Activated T-cell treated with anti-CD3 and anti-CD28 coated beads for 48 hours (primary cell): ENCODE measurements at places on chromosomes 1 and 21.

GRCh38 chr1:42013881-42014470, 95.3 kb upstream of the HIVEP3 start:
- DNase-seq, result no peak

DNA sequence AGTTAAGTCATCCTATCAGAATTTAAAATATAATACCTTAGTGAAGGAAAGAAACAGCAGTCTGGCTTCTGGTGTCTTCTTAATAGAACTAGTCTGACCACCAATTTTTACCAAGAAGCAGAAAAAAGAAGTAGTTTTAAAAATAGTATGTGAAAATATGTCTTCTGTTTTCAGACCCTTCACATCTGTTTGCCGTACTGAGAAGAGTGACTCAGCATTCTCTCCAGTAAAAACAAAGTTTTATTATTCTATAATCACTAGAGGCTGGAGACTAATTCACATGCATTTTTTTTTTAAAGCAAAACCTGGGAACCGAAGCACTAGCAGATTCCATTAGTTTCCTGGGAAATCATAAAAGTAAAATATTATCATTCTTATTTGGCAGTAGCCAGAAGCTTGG, 163.8 kb downstream of the COL24A1 start:
- DNase-seq, result no peak

- peak; percentile 66 for DNase-seq
Measured at GRCh38 chr1:234608911-234609690, 877 bp downstream of the IRF2BP2 start.

- DNase-seq, result no peak
Measured at GRCh38 chr1:206709322-206709721, 24.6 kb downstream of the MAPKAPK2 start.

DNA sequence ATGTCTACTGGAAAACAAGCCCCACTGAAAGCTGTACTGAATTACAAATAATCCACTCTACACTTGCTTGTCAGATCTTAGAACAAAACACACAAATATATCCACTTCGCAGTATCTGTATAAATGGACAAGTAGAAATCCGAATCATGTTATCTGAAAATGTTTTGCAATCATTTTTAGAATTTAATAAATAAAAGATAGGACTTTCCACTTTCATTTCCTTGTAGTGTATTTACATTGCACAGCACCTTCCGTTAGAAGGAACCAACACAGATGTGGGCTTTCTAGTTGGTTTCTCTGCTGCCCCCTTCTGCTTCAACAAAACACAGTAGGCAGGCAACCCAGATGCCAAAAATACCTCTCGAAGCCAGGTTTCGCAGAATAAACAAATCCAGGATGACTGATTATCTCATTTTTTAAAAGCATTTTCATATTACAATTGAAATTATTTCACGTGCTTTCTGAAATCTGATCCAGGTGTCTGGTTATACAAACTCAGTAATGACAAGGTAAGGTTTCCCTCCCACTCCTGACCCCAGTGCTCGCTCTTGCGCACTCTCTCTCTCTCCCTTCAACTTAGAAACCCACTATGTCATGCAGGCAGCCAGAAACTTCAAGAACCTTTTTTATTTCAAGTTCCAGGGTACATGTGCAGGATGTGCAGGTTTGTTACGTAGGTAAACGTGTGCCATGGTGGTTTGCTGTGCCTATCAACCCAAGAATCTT, 389.9 kb downstream of the SMYD3 start:
- no peak for DNase-seq

DNA sequence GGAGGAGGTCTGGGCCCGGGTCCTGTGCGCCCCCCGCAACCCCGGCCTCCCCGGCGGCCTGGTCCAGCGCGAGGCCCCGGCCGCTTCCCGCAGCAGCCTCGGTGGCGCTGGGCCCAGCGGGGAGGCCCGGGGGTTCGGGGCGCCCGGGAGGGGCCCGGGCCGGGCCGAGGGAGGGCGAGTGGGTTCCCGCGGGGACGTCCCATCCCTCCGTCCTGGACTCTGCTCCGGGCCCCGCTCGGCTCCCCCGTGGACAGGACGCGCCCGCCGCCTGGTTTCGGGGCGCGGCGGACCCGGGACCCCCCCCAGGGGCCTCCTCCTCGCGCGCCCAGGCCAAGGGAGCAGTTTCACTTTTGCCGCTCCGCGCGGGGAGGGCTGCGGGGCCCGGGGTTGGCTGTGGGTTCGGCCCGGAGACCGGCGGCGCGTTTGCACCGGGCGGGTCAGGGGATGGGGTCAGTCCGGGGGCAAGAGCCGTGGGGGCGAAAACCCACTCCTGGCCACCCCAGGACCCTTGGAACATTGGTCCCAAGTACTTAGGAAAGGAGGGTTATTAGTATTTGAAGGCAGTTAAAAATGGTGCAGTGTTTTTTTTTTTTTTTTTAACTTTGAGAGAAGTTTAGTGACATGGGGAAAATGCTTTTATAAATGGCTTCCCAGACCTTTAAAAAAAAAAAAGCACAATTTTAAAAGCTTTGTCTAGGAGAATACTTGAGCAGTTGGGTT, 677 bp downstream of the AGPAT3 start:
- DNase-seq, result peak; percentile 39

GRCh38 chr1:36389999-36390398, 4.3 kb upstream of the STK40 start:
- DNase-seq, result no peak

DNA sequence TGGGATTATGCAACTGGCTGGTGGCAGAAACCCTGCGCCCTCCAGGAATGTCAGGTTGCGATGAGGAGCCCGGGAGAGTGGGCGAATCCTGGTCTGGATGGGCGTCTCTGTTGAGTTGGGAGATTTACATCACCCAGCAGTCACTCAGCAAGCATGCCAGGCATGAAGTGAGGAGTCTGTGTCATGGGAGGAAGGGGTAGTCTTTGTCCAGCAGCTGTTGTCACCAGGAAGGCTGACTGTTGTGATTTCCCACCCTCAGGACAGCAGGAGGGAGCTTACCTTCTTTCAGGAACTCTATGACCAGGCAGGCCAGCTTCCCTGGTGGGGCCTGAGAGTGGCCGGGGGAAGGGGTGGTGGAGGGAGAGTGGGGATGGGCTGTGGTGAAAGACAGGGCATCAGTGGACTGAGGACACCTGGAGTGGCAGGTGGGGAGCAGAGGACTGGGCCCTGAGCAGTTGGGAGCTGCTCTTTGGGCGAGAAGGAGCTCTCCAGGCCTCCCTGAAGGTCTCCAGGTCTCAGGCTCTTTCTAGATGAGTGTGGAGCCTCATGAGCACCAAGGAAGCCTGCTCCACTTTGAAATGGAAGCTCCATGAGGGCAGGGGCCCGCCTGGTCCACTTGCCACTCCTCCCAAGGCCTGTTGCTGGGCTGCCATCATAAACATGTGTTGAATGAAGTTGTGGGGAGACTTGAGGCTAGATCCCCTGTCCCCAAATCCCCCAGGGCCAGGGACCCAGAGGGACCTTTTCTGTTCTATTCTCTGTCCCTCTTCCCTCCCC, 21.3 kb upstream of the PKP1 start:
- no peak for DNase-seq

- DNase-seq, result no peak
Measured at GRCh38 chr1:75707191-75707590, 17.3 kb upstream of the ACADM start.

DNA sequence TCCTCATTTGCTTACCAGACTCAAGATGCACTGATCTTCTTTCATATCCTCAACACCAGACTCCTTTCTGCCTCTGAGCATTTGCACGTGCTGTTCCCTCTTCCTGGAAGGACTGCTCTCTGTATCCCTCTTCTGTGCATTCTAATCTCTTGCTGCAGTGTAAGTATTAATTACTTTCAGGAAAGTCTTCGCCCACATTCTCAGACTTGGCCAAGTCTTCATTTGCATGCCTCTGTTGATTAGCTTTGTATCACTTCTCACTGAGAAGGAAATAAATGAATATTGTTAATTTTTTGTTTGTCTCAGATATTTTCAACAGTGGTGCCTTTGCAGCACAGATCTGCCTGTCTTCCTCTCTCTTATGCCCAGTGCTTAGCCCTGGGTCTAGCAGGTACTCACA, 50.3 kb upstream of the RAB3GAP2 start:
- DNase-seq, result no peak

- DNase-seq, result no peak
Measured at GRCh38 chr1:15176120-15176519, 22.6 kb downstream of the TMEM51 start.
